ENCODE measurements at places on chromosomes 2 and 18.

- no peak for DNase-seq
Observed at GRCh38 chr2:85890522-85891176, 1.9 kb upstream of the ST3GAL5 start.

GRCh38 chr2:38602136-38602731 is 494 bp downstream of the HNRNPLL start:
- DNase-seq, result peak; percentile 86

DNA sequence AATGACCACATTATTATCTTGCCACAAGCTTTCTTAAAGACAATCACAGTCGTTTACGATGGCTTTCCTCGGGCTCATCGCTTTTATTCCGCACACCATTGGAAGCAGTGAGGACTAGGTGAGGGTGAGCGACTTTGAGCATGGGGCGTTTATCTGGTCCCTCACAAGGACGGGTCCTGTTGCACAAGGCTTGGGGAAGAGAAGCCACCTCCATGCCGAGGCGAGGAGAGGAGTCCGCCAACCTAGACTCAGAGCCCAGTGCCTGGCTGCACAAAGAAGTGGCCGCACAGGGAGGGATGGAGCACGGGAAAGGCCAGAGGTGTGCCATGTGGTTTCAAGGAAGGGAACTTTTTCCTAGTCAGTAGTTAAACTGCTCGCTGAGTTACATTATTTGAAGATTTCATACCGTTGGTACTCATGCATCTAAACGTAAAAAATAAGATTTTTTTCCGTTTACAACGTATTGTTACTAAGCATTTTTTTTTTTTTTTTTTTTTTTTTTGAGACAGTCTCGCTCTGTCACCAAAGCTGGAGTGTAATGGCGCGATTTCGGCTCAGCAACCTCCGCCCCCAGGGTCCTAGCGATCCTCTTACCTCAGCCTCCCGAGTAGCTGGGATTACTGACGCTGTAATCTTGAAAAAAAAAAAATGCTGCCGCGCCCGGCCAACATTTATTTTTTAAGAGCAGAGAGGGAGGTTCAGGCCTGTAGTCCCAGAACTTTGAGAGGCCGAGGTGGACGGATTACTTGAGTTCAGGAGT is 849 bp upstream of the CYP27C1 start:
- DNase-seq, result no peak

GRCh38 chr2:205739620-205740019 is 57.3 kb downstream of the NRP2 start:
- DNase-seq, result no peak

- no peak for DNase-seq
Observed at GRCh38 chr2:43653506-43653905, 16.4 kb downstream of the PLEKHH2 start.

DNA sequence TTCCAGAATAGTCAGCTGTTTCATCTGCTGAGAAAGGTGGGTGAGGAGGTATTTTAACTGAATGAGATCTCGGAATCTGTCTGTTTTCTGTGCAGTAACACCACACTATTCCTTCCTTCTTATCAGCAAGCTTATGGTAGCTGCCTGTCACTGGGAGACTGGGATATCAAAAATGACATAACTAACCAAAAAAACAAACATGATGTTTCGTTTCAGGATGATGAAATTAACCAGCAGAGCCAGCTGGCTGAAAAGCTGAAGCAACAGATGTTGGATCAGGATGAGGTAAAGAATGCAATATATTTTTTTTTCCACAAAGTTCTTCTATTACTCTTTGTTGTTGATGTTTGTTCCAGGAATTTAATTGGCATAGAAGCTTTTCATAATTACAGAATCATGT is 59.8 kb upstream of the LYPD6B start:
- DNase-seq, result no peak

DNA sequence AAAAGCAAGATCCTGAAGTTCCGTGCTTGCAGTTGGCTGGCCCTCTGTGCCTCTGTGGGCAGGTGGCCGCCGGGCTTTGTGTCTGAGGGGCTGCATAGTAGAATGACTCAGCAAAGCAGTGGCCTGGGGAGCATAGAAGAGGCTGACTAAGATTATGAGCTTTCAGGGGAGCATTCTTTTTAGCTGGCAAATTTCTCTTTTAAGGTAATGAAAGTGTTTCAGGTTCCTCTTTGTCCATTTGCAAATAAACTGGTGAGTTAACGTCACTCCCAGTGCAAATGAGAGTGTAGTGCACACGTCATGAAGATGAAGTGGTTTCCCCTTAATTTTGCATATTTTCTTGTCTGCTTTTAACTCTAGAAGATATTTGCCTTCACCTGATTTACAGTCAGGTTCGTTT is 98.6 kb downstream of the BCL2L11 start:
- no peak for DNase-seq

DNA sequence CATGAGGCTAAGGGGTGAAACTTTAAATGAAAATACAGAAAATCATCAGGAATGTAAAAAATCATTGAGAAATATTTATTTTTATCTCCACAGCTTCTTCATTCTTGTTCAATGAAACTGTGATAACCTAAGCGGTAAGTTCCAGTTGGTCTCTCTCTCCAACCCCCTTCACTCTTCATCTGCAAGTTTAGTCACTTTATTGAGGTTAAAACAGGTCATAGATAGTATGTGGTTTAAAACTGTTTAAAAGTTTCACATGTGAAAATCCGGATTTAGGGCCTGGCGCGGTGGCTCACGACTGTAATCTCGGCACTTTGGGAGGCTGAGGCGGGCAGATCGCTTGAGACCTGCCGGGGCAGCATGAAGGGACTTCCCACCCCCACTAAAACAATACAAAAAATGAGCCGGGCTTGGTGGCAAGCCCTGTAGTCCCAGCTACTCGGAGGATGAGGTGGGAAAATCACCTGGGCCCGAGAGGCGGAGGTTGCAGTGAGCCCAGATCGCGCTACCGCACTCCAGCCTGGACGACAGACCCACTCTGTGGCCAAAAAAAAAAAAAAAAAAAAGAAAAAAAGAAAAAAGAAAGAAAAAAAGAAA is 1.6 kb upstream of the PHLPP1 start:
- DNase-seq, result no peak

DNA sequence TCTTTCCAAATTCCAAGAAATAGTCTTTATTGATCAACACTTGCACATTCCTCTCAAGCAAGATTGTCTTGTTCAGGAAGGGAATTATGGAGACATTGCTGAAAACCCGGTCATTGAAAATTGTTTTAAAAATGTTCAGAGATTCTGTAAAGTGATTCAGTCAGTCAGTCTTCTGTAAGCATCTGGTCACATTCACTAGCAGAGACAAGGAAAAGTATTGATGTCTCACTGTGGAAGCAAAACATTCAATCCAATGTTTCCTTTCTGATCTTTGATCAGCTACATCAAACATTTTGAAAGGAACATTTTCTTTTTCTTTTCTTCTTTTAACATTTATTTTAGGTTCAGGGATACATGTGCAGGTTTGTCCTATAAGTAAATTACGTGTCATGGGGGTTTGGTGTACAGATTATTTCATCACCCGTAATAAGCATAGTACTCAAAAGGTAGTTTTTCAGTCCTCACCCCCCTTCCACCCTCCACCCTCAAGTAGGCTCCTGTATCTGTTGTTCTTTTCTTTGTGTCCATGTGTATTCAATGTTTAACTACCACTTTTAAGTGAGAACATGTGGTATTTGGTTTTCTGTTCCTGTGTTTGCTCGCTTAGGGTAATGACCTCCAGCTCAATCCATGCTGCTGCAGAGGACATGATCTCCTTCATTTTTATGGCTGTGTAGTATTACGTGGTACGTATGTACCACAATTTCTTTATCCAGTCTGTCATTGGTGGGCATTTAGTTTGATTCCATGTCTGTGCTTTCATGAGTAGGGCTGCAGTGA is 61.2 kb downstream of the CTNNA2 start:
- no peak for DNase-seq
